ENCODE measurements at places on chromosomes 12 and 14.

DNA sequence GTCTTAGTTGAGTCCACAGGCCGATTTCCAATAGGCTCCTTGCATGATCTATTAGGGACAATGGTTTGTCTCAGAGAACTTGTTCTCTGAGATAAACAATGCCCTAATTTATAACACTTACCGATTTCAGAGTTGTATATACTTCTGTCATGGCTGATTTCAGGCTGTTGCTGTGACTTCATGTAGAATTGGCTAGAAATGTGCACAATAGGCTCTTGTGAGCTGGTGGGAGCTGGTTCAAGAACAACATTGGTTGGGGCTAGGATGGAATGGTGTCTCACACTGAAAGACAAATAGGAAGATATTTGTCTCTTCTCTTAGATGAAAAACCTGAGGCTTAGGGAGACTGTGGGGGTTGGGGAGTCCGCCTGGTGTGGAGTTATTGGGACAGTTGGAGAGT lies 6.7 kb upstream of the KRT86 start:
- no peak for DNase-seq

DNA sequence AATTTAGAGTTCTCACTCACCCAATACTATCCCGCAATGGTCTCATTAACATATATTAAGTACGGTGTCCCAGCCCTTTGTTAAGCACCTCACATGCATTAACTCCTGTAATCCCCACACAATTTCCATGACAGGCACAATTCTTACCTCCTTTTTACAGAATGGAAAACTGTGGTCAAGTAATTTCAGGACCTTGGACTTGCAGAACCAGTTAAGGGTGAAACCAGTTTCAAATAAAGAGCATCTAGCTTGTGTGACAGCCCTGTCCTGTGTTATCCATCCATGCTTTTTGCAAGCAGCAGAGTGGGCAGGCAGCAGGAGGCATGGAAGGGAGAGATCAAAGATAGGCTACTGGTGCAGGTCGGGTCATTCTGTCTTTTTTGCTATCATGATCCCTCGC lies 470.8 kb downstream of the NELL2 start:
- DNase-seq = no peak

GRCh38 chr12:47099610-47100009 lies 19.9 kb upstream of the AMIGO2 start:
- DNase-seq = no peak

- no peak for DNase-seq
These were observed 214.6 kb upstream of the NOS1 start for GRCh38 chr12:117576053-117576452.

DNA sequence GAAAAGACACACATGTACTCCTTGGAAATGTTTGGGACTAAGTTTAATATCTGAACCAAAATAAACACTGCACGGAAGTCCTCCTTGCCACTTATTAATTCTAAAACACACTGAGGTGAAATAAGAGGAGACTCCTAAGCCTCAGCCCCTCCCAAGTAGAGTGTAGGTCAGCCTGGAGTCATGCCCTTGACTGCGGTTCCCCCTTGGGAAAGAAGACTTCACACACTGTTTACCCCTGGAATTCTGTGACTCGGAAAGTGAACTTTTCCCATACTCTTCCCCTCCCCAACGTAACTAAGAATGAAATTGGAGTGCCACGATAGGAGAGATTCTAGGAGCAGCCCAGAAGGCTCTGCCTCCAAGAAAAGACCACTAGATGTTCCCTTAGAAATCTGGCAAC lies 8.6 kb upstream of the TFCP2 start:
- DNase-seq = no peak

- DNase-seq = no peak
These were observed 60.2 kb downstream of the RFX4 start for GRCh38 chr12:106643000-106643399.

DNA sequence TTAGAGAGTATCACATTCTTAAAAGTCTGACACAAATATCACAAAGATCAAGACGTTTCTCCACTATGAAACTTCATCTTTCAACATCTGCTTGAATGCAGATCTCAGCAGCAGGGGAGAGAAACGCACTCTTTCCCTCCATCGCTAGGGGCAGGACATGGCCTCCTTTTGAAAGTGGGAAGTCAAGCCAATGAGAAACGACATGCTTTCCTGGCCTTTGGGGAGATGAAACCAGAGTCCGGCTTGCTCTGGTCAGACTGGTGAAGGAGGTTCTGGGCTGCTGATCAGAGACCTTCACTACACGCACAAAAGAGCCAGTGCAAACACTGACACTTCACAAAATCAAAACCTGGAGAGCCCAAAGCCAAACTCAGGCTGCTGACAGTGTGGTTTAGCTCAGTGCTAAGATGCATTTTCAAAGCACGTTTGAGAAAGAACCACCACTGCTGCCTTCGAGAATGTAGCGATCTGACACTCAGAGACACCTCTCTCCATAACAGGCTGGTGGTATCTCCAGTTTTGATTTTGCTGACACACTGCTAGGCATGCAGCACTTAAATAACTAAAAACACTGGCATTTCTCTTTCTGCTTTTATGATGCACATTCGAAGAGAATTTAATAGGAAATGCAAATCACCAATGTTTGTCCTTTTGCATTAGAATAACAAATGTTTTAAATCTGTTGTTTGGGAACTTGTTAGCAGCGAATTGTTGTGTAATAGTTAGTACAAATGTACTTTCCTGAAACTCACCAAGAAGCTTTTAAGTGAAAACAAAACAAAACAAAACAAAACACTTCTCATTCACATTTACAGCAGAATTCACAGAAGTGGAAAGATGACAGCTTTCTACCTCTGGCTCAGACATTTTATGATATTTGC lies 93.9 kb upstream of the OVCH1 start:
- no peak for DNase-seq

DNA sequence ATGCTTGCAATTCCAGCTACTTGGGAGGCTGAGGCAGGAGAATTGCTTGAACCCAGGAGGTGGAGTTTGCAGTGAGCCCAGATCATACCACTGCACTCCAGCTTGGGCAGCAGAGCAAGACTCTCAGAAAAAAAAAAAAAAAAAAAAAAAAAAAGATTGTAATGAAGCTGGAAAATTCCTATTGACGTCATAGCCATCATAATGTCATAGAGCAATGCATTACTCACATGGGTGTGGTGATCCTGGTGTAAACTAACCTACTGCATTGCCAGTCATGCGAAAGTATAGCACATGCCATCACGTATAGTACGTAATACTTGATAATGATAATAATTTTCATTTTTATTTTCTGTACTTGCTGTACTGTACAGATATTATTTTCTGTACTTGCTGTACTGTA lies 42.7 kb upstream of the NID2 start:
- no peak for DNase-seq

DNA sequence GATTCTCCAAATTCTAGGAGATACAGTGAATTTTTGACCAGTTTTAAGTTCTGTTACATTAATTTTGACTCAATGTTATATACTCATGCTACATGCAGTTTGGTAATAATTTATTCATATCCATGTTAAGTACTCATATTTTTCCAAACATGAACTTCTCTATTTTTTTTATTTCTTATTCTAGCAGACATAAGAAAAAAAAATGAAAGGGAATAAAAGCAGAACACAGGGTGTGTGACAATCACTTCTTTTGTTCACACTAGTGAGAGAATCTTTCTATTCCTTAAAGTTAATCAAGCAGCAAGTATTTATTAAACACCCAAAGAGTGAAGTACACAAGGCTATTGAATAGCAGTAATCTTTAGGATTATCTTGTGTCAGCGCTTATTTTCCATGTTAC lies 171.1 kb upstream of the ATP2B1 start:
- no peak for DNase-seq

DNA sequence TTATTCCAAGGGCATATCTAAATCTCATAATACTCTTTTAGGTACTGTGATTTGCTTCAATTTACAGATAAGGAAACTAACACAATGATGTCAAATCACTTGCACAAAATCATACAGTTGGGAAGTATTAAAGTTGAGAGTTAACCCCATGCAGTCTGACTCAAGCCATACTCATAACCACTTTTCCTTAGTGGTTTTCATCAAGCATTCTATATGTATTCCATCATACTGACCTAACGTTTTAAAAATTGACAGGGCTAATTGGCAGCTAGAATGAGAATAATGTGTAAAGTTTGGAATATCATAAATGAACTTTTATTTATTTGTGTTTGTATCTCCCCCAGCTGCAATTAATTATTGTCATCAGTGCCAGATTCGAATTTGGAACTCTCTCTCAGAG lies 20.9 kb downstream of the PUS7L start:
- DNase-seq = no peak

GRCh38 chr14:89357655-89358297 lies 59.3 kb downstream of the FOXN3 start:
- DNase-seq = no peak

DNA sequence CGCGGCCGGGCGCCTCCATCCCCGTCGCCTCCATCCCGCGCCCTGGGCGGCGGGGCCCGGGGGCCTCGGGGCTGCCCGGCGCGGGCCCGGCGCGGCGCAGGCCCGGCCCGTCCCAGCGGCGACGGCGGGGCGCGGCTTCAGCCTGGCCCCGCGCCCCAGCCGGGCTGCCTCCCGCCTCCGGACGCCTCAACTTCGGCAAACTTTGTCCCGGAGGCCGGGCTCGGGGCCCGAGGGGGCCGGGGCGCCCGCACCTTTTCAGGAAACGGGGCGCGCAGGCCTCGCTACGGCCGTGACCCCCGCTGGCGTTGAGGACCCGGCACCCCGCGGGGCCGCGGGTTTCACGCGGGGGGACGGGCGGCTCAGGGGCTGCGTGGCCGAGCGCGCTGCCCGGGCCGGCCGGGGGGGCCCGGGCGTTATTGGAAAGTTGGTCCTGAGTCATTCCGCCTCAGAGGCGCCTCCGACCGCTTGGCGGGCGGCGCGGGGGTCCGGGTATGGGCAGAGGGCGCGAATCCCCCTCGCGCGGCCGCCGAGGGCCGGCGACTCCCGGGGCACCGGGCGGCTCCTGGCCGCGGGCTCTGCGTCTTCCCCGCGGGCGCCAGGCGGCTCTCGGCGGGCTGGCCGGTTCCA lies 575 bp downstream of the TRAF3 start:
- DNase-seq = peak; percentile 35

GRCh38 chr12:18068355-18068754 lies 21.6 kb downstream of the RERGL start:
- no peak for DNase-seq

GRCh38 chr12:27057543-27057942 lies 24.8 kb downstream of the C12orf71 start:
- DNase-seq = no peak

- no peak for DNase-seq
These were observed 399.0 kb downstream of the NAV3 start for GRCh38 chr12:78229591-78230101.

GRCh38 chr14:93045965-93046704 lies 69.6 kb downstream of the ITPK1 start:
- DNase-seq = no peak

GRCh38 chr12:52739963-52740362 lies 36.6 kb upstream of the KRT77 start:
- no peak for DNase-seq

GRCh38 chr12:78442454-78442801 lies 422.1 kb upstream of the SYT1 start:
- DNase-seq = no peak

GRCh38 chr14:52610187-52610586 lies 57.6 kb downstream of the GPR137C start:
- DNase-seq = no peak
